ENCODE measurements at places on chromosomes 6 and 20. TPM values are rescaled to one million over a fixed set of nuclear protein-coding genes. Genes with fewer than 3 reads are reported as not detected.

- DNase-seq, result no peak
Observed at GRCh38 chr20:16209357-16209756, 363.9 kb downstream of the KIF16B start.

The PRR18 gene
- polyA plus RNA-seq, result not detected

DNA sequence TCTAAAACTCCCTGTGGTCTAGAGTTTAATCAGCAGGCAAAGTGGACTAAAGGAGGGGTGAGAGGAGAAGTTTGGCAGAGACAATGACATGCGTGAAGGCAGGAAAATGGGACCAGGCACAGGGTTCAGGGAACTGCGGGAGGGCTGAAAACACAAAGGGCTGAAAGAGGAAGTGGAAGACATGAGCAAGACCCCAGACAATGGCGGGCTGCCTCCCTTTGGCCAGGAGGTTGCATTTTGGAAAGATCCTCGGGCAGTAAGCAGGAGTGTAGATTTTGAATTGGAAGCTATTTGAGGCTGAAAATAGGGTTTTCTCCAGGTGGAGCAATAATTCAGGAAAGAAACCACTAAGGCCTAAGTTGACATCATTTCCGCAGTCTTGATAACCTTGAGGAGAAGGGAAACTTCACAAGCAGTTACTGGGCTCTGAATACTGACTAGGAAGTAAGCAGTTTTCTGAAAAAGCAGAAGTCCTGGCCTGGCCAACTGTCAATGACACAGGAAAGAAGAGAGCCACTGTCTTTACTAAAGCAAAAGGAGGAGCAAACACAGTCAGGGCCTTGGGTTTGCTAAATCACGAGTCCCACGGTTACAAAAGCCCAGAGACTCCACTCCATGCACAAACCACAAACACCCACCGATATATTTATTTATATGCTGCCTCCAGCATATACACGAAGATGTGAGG lies 3.4 kb downstream of the LY86 start:
- peak; percentile 78 for DNase-seq

- DNase-seq, result no peak
Observed at GRCh38 chr6:3571836-3572235, 115.0 kb upstream of the SLC22A23 start.

DNA sequence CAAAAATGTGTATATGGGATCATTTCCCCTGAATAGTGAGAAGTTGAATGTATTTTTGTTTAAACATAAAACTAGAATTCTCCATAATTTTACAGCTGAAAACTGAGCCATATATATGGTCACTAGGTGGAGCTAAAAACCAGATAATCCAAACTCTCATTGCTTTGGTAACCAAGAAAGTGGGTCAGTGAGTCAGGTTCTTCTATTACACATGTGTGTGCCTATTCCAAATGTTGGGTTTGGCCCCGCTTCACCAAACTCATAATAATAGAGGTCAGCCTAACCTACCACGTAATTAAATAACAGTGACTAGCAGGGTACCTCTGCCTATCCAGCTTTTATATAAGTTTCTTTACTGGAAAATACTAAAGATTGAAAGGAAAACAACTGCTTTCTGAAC lies 19.3 kb upstream of the RNGTT start:
- peak; percentile 42 for DNase-seq

The F13A1 gene
- 3.3 TPM for polyA plus RNA-seq

DNA sequence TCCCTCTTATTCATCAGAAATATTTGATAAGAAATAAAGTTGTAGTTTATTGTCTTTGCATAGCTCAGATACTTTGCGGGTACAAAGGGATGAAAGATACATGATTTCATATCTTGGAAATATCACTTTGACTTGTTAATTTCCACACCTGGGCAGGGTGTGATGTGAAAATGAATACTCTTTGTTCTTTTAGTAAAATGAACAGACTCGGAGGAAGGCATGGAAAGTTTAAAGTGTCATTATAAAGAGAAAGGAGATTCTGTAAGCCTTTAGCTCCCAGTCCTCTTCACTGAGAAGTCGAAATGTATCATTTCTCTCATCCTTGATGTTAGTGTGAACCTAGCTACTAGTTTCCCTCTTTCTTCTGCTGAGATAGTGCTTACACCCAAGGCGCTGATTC lies 36.7 kb upstream of the AKIRIN2 start:
- no peak for DNase-seq

GRCh38 chr6:119881416-119881815 lies 531.9 kb upstream of the MAN1A1 start:
- DNase-seq, result no peak

- DNase-seq, result no peak
Observed at GRCh38 chr20:35588397-35588796, 27.2 kb upstream of the SPAG4 start.

DNA sequence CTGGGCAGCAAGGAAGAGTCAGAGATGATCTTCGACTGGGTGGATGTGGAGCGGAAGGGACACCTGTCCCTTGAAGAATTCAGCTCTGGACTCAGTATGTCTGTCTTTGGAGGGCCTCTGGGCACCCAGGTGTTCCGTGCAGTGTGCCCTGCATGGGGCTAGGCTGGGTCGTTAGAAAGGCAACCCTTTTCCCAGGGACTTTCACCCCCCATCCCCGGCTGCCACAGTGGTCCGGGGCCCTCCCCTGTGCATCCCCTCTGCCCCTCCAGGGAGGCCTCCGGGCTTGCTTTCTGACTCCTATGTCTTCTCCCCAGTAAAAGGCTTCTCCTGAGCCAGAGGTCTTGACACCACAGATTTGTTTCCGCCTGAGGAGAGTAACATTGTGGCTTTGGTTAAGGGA lies 16.2 kb downstream of the RAB44 start:
- no peak for DNase-seq

The GSTA2 gene
- not detected for polyA plus RNA-seq

DNA sequence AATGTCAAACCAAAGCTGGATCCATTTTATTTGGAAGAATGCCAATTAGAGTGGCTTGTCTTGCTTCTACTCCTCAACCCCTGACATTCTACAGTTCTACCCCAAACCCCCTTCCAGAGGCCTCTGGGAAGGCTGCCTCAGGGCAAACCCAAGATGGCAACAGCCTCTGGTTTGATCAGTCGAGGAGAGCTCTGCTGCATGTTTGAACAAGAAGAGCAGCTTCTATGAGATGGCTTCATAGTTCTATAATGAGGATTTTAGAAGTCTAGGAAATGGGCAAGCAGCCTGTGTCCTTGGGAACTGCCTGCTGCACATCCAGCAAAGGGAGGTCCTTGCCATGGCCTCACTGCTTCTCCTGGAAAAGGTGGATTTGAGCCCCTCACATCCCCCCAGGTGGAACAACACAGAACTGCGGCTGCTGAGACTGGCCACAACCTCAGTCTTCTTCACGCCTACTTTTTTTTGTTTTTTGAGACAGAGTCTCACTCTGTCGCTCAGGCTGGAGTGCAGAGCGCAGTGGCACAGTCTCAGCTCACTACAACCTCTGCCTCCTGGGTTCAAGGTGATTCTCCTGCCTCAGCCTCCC lies 37.9 kb downstream of the ZC3H12D start:
- DNase-seq, result no peak

GRCh38 chr20:34753706-34754461 lies 49.7 kb downstream of the TP53INP2 start:
- DNase-seq, result no peak

The HRH3 gene
- not detected for polyA plus RNA-seq

DNA sequence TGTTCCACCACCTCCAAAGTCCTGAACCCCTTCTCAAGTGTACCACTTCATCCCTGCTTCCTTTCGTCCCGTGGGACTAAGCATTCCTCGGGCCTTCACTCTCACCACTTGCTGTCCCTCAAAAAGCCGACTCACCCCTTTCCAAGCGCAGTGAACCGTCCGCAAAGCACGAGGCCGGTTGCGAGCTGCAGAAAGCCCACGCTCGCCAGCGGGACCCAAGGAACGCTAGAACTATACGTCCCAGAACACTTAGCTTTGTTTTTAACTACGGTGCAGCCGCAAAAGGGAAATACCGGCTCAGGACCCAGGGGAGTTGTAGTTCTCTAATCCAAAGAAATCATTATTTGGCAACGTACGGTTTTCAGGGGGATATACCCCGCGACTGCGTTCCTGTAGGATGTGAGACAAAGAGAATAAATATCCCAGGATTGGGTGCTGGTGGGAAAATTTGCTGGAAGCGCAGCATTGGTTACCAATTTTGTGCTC lies 416 bp upstream of the POLR1H start:
- DNase-seq, result no peak

DNA sequence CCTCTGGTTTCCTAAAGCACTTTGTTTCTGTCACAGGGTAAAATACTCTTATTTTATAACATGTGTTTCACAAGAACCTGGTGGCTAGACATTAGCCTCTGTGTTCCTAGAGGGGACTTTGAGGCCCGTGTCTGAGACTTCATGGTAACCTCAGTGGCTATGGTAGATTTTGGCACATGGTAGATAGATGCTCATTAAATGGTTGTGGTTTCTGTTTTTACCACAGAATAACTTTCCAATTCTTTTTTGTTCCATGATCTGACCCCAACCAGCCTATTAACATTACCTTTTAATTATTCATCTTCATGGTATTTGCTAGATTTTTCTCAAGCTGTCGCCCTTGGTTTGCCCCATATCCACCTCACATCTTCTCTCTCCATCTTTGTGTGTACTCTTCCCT lies 34.3 kb downstream of the CCN2 start:
- no peak for DNase-seq

The OTOR gene
- polyA plus RNA-seq, result not detected

GRCh38 chr6:137722749-137723272 lies 144.2 kb upstream of the TNFAIP3 start:
- no peak for DNase-seq

DNA sequence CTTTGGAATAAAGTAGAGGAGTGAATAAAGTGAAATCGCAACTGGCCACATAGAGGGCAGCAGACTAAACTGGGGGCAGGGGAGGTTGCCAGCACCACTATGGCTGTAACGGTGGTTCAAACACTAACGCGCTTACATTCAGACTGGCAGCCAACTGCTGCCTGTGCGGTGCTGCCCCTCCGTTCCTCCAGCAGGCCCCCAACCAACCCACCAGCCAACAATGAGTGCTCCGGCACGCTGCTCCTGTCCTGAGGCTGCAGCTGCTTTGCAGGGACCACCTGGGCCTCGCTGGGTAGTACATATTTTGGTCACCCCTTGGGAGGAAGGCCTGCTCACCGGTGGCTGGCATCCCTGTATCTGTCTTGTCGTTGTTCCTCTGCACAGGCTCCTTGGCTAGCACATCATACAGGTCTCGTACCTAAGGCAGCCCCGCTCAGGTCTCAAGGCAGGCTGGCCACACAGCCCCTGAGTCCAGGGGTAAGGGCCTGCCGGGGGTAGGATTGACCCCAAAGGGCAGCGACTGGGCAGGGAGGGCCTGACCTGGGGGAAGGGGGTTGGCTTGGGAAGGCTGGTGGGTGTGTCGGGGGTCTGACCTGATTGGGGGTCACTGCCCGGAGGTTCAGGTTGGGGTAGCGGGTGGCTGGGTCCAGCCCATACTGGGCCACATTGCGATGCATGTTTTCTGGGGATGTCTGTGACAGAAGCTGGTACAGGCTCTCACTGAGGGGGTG lies 6.3 kb downstream of the MICAL1 start:
- DNase-seq, result no peak

DNA sequence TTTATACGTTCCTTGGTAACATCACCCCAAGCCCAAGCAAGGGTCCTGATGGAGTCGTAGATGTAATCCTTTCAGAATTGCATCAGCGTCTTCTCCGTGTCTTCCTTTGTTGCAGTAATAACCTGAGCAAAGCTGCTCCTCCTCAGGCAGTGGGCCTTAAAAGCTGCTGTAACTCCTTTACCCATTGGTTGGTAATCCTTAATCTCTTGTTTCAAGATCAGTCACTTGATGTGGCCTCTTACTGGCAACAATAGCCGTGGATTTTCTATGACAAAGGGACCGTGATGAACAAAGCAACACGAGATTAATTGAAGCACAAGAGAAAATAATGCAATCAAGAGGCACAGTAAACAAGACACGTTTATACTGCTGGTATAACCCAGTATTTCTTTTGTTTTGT lies 44.6 kb downstream of the ALDH5A1 start:
- no peak for DNase-seq

- no peak for DNase-seq
Observed at GRCh38 chr20:31260326-31260932, 3.0 kb downstream of the DEFB115 start.

- no peak for DNase-seq
Observed at GRCh38 chr6:1418471-1419191, 29.3 kb downstream of the FOXF2 start.

DNA sequence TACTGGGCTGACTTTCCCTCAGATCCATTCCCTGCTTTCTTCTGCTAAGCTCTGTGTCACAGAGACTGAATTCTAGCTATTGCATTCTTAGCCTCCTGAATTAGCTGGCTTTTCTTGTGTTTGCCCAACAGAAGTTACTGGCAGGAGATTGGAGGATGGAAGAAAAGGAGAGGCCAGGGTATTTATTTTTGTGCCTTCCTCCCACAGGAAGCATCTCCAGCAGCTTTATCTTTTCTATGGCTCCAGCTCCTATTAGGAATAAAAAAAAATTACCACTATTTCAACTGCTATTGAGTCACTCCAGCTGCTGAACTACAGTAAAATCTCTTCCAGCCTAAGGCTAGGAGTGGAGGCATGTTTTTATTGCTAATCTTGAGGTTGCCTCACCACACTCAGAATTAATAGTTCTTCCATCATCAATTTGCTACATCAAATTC lies 492.4 kb downstream of the RFPL4B start:
- no peak for DNase-seq

The SPAG4 gene
- polyA plus RNA-seq, result 0.72 TPM

The GUCA1A gene
- polyA plus RNA-seq, result not detected

The CDC40 gene
- polyA plus RNA-seq, result 51.0 TPM

DNA sequence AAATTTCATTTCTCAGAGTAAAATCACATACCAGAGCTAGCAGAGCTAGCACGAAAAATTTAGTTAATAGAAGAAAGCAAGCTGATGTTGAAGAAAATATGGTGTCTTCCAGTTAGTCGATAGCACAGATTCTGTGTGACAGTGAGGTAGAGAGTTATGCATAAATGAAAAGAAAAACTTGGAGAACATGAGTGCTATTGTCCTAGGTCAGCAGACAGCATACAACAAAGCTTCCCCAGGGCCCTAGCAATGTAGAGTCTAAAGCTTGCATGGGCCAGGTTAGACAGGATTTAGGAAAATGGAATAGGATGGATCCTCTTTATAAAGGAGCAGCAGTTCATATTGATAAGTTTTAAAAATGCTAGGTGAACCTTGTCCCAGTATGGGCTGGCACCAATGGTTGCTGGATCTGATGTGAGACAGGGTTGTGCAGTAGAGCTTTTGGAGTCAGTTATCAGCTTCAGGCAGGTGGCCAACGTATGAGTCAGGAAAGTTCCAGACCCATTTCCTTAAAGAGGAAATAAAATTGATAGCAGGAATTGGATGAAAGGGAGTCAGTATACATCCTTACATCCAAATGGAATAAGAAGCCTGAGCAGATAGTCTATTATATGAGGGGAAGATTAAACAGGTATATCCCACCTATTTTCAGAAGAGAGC lies 277.2 kb downstream of the FRK start:
- no peak for DNase-seq

- DNase-seq, result no peak
Observed at GRCh38 chr6:21273451-21273850, 320.1 kb upstream of the SOX4 start.

All from naive B cell (primary cell).